Stomach (tissue), 19 donors: ENCODE measurements at places on chromosomes 1 and 21.
A peak's percentile ranks its signal among the peaks of the same experiment; 100 is the strongest.

DNA sequence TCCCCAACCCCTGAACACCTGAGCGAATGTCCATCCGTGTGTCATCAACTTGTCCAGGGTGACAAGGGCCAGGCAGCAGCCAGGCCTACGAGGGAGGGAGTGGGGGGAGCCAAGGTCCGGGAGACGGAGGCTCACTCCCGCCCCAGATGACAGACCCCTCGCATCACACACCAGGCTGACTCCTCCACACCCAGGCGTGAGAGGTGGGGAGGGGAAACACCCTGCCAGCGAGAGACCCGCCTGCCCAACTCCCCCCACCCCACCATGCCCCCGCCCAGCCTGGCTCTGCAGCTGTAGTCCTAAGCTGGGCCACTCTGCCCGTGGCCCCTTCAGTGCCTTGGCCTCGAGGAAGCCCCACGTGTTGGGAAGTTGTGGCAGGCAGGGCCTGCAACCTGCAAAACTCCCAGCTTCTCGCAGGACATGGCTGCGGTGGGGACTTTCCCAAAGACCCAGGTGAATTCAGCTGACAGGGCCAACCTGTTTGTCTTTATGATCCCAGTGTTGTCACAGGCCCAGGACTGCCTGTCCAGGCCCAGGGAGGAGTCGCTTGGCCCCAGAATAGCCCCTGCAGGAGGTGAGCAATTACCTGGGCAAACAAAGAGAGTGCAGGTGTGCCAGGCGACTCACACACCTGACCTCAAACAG is 62.9 kb downstream of the RIPK4 start:
- DNase-seq = peak; percentile 79

DNA sequence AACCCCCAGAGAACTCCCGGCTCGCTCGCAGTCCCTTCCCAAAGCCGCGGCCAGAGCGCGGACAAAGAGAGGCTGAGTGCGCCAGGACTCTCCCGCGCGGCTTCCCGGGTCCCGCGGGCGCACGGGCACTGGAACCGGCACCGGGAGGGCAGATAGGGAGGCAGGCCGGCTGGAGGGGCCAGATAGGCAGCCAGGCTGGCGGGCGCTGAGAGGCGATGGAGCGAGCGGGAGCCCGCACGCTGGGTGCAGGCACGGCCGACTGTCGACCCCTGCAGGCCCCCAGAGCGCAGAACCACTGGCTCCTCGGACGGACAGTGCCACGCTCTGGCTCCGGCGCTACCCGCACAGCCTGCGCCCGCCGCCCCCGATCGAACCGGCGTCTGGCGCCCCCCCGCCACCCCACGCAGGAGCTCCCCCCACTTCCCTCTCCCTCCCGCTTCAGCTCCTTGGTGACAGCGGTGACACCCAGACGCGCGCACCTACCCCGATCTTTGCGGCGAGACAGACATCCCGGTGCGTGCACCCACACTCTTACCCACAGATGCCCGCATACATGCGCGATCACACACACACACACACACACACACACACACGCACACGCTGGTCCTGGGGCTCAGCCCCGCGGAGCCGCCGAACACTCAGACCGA is 534 bp downstream of the SLC6A9 start:
- DNase-seq = peak; percentile 84

- no peak for DNase-seq
These were observed 550.6 kb downstream of the MATN1 start for GRCh38 chr1:30172757-30173156.

DNA sequence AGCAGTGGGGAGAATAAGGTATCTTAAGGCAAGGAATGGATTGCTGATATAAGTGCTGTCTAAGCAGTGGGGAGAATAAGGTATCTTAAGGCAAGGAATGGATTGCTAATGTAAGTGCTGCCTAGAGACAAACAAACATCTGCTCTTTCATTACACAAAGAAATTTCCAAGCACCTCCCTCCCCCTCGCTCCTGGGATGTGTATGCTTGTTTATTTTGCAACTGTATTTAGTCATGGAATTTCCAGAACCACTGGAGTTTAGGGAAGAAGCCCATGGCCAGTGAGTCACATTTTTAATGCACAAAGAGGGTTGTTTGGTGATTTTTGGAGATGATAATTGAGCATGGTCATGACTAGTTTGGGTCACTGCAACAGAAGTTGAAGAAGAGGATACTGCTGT is 21.5 kb downstream of the PDPN start:
- no peak for DNase-seq

DNA sequence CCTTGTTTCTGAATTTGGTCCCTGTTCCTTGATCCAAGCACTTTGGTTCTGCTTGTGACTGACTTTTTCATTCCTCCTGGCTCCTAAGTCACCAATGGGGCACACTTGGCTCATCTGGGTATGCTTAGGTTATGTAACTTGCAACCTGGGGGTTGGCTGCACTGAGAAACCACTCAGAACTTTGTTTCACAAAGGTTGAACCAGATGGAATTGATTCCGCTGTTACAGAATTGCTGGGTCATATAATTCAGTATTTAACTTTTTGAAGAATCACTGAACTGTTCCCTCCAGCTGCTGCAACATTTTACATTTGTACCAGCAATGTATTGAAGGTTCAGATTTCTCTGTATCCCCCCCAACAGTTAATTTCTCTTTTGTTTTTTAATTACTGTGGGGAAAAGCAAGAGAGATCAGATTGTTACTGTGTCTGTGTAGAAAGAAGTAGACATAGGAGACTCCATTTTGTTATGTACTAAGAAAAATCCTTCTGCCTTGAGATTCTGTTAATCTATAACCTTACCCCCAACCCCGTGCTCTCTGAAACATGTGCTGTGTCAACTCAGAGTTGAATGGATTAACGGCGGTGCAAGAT is 9.6 kb upstream of the NVL start:
- DNase-seq = no peak
